ENCODE measurements at places on chromosomes 13 and 19. TPM values are rescaled to one million over a fixed set of nuclear protein-coding genes. Genes with fewer than 3 reads are reported as not detected.

The SIGLEC9 gene
- 4.8 TPM for total RNA-seq

The CEACAM18 gene
- not detected for total RNA-seq

The GSX1 gene
- not detected for total RNA-seq

The ZNF528 gene
- total RNA-seq: 3.8 TPM

The ATP7B gene
- 32.2 TPM for total RNA-seq

The ZNF554 gene
- 2.8 TPM for total RNA-seq

The ZNF471 gene
- 1.3 TPM for total RNA-seq

The ZNF791 gene
- 9.1 TPM for total RNA-seq

The OR7A5 gene
- total RNA-seq: not detected

The CPB2 gene
- 607 TPM for total RNA-seq

The ZNF574 gene
- 5.4 TPM for total RNA-seq

The URAD gene
- total RNA-seq: not detected

The FGF21 gene
- total RNA-seq: 0.75 TPM

Measured in left lobe of liver (tissue), 2 donors.